ENCODE measurements at places on chromosomes 7 and 10. TPM values are rescaled to one million over a fixed set of nuclear protein-coding genes. Genes with fewer than 3 reads are reported as not detected.

The TDRD1 gene
- 0.11 TPM for total RNA-seq

The C10orf53 gene
- not detected for total RNA-seq

The WNT8B gene
- not detected for total RNA-seq

The ANKRD2 gene
- total RNA-seq, result not detected

The UCMA gene
- not detected for total RNA-seq

The HMX3 gene
- not detected for total RNA-seq

The MYPN gene
- not detected for total RNA-seq

The TMEM176B gene
- not detected for total RNA-seq

The PTER gene
- 19.6 TPM for total RNA-seq

The ZNF853 gene
- 9.4 TPM for total RNA-seq

The GIMAP8 gene
- 68.0 TPM for total RNA-seq

The MYH16 gene
- total RNA-seq, result not detected

The SLIT1 gene
- total RNA-seq, result 0.26 TPM

The EPO gene
- not detected for total RNA-seq

The KAT6B gene
- total RNA-seq, result 70.3 TPM
